ENCODE measurements at places on chromosomes 2 and 18.
A peak's percentile ranks its signal among the peaks of the same experiment; 100 is the strongest.

- no peaks in the 10 kb centered on the region for H3K4me1 ChIP-seq
- H3K36me3 ChIP-seq: no peaks in the 10 kb centered on the region
- no peaks in the 10 kb centered on the region for H3K27me3 ChIP-seq
- no peak overlapping the region for H3K4me3 ChIP-seq
- no peak overlapping the region for H3K27ac ChIP-seq
These were observed 206.3 kb upstream of the GYPC start for GRCh38 chr2:126449677-126450076.

DNA sequence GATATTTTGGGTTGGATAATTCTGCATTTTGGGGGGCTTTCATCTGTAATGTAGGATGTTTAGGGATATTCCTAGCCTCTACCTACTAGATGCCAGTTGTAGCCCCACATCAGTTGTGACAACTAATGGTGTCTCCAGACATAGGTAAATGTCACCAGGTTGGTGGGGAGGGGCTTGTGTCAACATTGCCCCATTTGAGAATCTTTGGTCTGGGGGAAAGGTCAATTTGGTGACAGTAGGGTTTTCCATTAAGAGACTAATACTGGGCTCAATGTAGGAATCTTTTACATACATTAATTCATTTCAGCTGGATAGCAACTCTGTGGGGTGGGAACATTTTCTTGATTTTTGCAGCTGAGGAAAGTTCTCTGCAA is 6.6 kb upstream of the AFTPH start:
- H3K36me3 ChIP-seq: no peaks in the 10 kb centered on the region
- no peak overlapping the region for H3K27ac ChIP-seq
- DNase-seq: no peak

DNA sequence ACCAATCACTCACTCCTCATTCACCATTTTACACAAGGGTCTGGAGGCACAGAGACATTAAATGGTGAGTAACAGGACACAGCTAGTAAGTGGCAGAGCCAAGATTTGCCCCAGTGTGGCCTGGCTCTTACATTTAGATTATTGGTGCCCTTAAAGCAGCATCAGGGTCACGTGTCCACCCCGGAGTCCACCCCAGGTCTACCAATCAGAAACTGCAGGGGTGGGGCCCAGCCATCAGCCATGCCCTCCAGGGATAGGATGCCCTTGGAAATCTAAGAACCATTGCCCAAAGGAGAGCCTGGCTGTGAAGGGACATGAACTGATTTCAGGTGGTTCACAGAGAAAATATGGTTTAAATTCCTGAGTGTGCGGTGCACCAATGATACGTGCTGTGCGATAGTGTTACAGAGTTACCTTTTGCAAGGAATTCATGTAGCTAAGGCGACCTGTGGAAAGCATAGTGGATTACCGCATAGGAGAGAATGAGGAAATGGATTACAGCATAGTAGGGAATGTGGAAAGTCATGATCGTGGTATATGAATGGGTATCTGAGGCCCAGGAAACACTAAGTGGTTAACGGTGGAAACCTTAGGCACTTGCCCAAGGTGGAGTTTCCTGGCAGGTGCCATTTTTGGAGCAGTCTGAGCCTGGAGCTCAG is 17.8 kb downstream of the IGFBP5 start:
- no peaks in the 10 kb centered on the region for H3K36me3 ChIP-seq
- no peak overlapping the region for H3K27ac ChIP-seq
- no peak for DNase-seq

DNA sequence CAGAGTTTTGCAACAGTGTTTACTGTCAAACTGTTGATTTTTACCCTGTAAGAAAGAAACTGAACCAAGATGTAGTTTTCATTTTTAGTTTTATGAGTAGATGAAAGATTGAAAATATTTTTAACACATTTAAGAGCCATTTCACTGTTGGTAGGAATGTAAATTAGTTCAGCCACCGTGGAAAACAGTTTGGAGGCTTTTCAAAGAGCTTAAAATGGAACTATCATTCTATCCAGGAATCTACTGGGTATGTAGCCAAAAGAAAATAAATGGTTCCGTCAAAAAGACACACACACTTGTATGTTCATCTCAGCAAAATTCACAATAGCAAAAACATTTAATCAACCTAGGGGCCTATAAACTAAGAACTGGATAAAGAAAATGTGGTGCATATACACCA is 729.8 kb upstream of the CDH7 start:
- H3K36me3 ChIP-seq: no peaks in the 10 kb centered on the region
- no peak overlapping the region for H3K27ac ChIP-seq
- DNase-seq: no peak
- H3K4me3 ChIP-seq: no peak overlapping the region

DNA sequence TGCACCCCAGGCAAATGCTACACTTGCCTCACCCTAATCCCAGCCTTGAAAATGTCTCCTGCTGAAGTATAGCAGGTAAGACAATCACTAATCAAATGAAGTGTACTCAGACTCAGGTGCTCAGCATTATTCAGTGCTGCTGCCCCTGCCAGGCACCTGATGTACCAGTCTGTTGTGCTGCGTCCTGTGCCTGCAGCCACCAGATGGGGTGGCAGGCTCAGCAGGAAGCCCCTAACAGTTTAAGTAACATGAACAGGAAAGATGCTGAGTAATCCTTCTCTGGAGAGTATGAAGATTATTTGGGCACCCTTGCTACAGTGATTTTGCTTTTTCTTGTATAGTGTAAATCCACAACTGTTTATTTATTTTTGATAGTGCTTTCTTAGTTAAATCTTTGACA is 69.1 kb downstream of the TACR1 start:
- DNase-seq: no peak
- no peaks in the 10 kb centered on the region for H3K4me1 ChIP-seq
- no peaks in the 10 kb centered on the region for H3K36me3 ChIP-seq
- no peaks in the 10 kb centered on the region for H3K27me3 ChIP-seq
- H3K27ac ChIP-seq: no peak overlapping the region

- H3K27ac ChIP-seq: no peak overlapping the region
- DNase-seq: no peak
- no peak overlapping the region for H3K4me3 ChIP-seq
These were observed 80.1 kb upstream of the SPOPL start for GRCh38 chr2:138421315-138421970.

DNA sequence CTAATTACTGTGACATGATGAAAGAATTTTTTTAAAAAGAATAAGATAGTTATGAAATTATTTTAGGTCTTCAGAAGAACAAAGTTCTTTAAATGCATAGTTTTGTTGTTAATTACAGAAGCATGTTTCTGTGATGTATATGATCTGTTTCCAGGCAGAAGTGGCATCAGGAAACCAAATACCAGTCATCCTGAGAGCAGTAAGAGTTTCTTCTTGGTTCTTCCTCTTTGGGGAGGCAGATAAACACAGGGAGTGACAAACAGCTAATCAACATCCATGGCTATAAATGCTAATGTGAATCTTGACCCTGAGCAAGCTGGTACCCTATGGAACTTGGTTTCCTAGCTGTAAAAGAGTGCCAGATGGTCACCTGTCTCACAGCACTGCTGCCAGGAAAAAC is 29.2 kb downstream of the WIPF1 start:
- no peak overlapping the region for H3K27ac ChIP-seq
- peaks cover 5% of the 10 kb centered on the region for H3K4me1 ChIP-seq
- no peak for DNase-seq
- H3K27me3 ChIP-seq: no peaks in the 10 kb centered on the region

- no peaks in the 10 kb centered on the region for H3K4me1 ChIP-seq
- no peak for DNase-seq
- H3K4me3 ChIP-seq: no peak overlapping the region
- no peaks in the 10 kb centered on the region for H3K27me3 ChIP-seq
- no peak overlapping the region for H3K27ac ChIP-seq
These were observed 73.6 kb upstream of the NCK2 start for GRCh38 chr2:105671156-105671555.

DNA sequence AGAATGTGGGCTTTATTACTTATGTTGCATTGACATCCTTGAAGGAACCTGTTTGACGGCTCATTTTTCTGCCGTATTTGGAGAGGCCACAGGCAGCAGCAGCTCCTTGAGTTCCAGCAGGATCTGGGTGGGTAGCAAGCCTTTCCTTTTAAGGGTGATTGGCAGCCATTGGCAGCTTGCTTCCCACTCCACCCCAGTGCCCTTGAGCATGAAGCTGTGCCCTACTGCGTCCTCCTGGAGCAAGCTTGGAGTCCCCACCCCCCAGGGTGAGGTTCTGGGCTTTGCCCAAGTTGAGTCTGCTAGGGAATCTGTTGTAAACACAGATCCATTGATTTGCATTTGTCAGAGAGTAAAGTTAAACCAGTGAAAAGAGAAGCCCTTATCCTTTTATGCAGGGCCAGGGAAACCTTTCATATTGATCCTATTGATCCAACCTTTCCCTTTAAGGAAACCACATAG is 9.2 kb downstream of the ONECUT2 start:
- H3K4me1 ChIP-seq: no peaks in the 10 kb centered on the region
- H3K27ac ChIP-seq: no peak overlapping the region
- no peak for DNase-seq
- peaks cover 2% of the 10 kb centered on the region for H3K27me3 ChIP-seq

GRCh38 chr18:69590150-69590549 is 189.5 kb downstream of the DOK6 start:
- H3K4me1 ChIP-seq: no peaks in the 10 kb centered on the region
- DNase-seq: no peak
- H3K27ac ChIP-seq: no peak overlapping the region
- H3K4me3 ChIP-seq: no peak overlapping the region
- H3K36me3 ChIP-seq: no peaks in the 10 kb centered on the region
- H3K27me3 ChIP-seq: no peaks in the 10 kb centered on the region

DNA sequence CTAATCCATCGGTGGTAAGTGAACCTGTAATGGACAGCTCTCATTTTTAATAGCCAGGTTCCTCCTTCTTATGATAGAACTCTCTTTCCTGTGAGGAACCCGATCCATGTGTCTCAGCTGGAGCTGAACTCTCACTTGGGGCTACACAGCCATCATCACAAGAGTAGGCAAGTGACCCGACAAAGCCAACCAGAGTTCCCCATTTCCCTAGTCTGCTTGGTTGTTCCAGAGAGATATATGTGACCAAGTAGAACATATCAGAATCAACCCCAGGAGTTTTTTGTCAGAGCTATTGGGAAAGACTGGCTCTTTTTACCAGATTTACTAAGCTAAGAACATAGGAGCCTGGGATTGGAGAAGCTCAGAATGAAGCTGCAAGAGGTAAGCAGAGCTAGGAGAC is 14.6 kb upstream of the HNRNPLL start:
- H3K27me3 ChIP-seq: 0 out of 2 replicates have a peak, but pooled peaks cover 1% of the 10 kb centered on the region
- H3K27ac ChIP-seq: no peak overlapping the region
- H3K36me3 ChIP-seq: no peaks in the 10 kb centered on the region
- no peak for DNase-seq

- DNase-seq: peak; percentile 71
- H3K4me1 ChIP-seq: peaks cover 6% of the 10 kb centered on the region
- no peaks in the 10 kb centered on the region for H3K36me3 ChIP-seq
- no peak overlapping the region for H3K4me3 ChIP-seq
- H3K27ac ChIP-seq: 0 out of 2 replicates have a peak overlapping the region, but pooled peaks have one; percentile 1
These were observed 188.1 kb downstream of the ARL4C start for GRCh38 chr2:234308813-234309195.

DNA sequence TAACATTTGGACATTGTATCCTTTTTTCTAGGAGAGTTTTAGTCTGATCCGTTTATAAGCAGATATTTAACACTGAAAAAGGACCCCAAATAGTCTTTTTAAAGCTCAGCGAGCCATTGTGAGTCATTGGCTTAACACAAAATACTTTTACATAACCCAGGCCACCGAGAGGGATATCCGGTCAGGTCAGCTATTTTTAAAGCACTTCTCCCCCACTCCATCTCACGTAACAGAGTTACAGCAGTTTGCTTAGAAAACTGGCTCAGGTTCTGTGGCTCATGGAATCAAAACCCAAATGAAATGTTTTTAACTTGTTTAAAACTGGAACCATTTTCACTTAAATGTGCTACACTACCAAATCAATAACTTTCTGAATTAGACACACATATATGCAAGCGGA is 23.9 kb downstream of the COL4A3 start:
- peak overlapping the region; percentile 45 for H3K27ac ChIP-seq
- DNase-seq: no peak
- no peak overlapping the region for H3K4me3 ChIP-seq
- no peaks in the 10 kb centered on the region for H3K36me3 ChIP-seq

DNA sequence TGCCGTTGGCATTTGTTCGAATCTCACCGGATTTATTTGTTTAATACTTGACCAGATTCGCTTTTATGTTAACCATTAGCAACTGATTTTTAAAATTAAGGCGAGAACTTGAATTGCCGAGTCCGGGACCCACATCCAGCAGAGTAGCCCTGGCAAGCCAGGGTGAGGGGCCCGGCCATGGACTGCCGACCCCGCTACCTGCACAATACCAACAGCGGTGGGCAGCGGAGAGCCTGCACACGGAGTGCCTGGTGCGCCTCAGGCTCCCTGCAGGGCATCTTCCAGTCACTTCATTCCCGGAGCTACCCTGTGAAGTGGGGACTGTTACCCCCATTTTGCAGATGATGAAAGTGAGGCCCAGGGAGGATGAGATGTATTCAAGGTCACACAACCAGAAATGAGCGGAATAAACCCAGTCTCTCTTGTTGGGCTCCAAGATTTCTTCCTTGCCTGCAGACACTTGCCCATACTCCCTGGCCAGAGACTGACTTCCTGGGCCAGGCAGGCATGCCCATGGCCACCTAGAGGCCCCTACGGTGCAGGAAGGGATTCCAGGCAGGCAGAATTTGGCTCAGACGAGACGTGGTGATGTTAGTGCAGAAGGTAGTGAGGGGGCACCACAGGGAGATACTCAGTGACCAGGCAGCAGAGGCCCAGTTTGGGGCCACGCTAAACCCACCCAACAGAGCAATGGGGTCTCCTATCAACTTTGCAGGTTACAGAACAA is 2.9 kb downstream of the FBLN7 start:
- no peaks in the 10 kb centered on the region for H3K4me1 ChIP-seq
- H3K27ac ChIP-seq: no peak overlapping the region
- no peaks in the 10 kb centered on the region for H3K36me3 ChIP-seq
- H3K27me3 ChIP-seq: peaks cover 1% of the 10 kb centered on the region

DNA sequence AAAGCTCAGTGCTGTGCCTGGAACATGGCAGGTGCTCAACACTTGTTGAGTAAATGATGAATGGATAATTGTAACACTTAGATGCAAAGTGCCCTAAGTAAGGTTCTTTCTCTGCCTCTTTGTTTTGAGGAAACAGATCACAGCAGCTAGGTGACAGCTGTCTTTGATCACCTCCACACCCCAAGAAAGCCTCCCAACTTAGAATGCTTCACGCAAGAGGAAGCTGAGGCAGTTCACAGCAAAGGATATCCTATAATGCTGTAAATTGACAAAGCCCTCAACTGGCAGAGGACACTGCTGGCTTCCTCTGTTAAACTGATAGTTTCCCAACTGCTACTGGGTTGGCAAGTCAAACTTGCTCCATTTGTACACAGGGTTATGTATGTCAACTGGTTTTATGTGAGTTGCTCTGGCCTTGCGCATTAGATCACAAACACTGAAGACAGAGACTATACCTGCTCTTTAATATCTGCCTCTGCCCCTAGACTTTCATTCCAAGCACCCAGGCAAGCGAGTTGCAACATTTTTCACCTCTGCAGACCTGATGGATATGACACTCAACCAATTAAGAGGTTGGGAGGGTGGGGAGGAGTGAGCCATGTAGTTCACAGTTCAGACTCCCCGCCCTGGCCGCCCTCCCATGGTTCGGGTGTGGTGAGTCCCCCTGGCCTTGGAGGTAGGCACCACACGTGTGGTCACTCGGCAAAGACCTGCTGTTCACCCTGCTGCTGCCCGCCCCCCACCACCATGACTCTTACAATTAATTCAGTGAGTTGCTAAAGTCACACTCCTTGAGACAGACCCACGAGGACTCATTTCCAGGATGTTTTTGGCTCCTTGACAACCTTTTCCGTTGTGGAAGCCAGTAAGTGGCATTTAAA is 4.8 kb upstream of the MALL start:
- peaks cover 5% of the 10 kb centered on the region for H3K27me3 ChIP-seq
- H3K4me3 ChIP-seq: no peak overlapping the region
- no peaks in the 10 kb centered on the region for H3K4me1 ChIP-seq
- H3K27ac ChIP-seq: no peak overlapping the region
- H3K36me3 ChIP-seq: no peaks in the 10 kb centered on the region
